ENCODE measurements at places on chromosomes 5 and 9. TPM values are rescaled to one million over a fixed set of nuclear protein-coding genes. Genes with fewer than 3 reads are reported as not detected.

- peak; percentile 45 for DNase-seq
Measured at GRCh38 chr9:100063185-100063584, 35.6 kb downstream of the ERP44 start.

DNA sequence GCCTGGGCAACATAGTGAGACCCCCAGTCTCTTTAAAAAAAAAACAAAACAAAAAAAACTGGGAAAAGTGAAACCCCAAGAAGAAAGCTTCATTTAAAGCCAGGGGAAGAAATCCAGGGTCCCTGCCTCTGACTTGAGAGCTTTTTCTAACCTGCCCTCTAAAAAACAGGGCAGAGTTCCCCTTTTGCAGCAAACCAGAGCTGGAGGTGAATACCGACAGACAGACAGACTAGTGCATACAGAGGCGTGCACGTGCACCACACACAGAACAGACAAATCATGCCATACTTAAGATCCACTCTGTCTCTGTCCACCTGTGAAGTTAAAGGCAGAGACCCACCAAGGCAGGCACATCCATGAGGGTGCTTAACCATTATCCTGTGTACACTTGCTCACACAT is 11.7 kb upstream of the AQP3 start:
- no peak for DNase-seq

GRCh38 chr5:61329550-61330128 is 2.4 kb upstream of the ZSWIM6 start:
- DNase-seq: peak; percentile 61

DNA sequence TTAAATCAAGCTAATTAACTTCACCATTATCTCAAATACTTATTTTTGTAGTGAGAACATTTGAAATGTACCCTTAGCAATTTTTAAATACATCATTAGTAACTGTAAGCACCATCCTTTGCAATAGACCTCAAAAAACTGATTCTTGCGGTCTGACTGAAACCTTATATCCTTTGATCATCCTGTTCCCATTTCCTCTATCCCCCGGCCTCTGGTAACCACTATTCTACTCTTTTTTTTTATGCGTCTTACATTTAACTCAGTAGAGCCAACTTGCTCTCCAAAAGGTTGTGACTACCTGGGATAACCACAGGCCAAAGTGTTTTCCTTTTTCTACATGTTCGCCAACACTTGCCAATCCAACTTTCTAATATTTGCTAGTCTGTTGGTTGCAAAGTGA is 106.1 kb downstream of the IRX1 start:
- DNase-seq: no peak

DNA sequence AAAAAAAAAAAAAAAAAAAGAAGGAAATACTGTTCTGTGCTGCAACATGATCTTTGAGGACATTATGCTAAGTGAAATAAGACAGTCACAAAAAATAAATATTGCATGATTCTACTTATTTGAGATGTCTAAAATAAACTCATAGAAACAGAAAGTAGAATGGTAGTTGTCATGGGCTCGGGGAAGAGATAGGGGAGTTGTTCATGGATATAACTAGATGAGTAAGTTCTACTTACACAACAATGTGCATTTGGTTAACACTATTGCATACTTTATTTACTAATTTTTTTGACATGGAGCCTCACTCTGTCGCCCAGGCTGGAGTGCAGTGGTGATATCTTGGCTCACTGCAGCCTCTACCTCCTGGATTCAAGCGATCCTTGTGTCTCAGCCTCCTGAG is 15.2 kb downstream of the MAML1 start:
- peak; percentile 40 for DNase-seq

DNA sequence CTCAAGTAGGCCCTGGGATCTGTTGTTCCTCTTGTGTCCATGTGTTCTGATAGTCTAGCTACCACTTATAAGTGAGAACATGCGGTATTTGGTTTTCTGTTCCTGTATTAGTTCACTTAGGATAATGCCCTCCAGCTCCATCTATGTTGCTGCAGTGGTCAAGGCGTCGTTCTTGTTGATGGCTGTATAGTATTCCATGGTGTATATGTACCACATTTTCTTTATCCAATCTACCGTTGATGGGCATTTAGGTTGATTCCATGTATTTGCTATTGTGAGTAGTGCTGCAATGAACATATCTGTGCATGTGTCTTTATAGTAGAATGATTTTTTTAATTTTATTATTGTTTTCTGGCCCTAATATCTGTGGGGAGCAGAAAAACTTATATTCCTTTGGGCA is 74.3 kb downstream of the MAT2B start:
- no peak for DNase-seq

GRCh38 chr9:10050016-10050415 is 562.8 kb downstream of the PTPRD start:
- DNase-seq: no peak

DNA sequence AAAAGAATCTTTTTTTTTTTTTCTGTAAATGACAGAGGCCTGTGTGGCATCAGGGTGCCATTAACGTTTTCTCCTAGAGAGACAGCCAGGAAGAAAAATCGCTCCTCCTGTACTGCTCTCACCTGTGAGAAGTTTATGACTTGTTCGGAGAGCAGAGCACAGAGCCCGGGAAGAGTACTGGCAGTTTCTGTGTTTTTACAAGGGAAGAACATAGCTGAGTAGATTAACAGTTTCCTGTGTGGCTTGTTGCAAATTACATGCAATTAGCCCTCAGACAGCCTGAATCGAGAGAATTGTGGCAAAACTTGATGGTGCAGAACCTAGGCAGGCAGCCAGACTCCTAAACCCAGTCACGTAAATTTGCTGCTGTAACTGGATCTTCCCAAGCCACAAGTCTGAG is 32.1 kb downstream of the PRKACG start:
- peak; percentile 25 for DNase-seq

The TAS2R1 gene
- total RNA-seq: 0.32 TPM

GRCh38 chr5:90484540-90484939 is 9.9 kb downstream of the POLR3G start:
- no peak for DNase-seq

DNA sequence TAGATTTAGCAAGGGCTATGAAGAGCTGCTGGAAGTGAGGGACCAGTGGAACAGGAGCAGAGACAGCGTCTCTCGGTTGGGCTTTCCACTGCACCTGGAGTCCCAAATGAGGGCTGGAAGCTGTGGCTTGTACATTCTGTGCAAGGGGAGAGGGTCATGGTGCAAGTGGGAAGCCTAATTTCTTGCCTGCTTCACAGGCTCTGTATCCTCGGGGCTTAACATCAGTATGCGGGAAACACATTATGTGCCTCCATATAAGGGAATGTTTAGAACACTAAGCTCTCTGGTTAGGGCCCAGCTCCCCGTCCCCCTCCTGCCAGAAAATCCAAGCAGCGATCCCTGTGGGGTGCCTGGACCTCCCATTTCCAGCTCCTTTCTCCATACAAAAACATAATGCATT is 89.0 kb upstream of the NIPAL4 start:
- DNase-seq: peak; percentile 79

- DNase-seq: peak; percentile 71
Measured at GRCh38 chr5:160105686-160106360, 13.4 kb downstream of the PWWP2A start.

- no peak for DNase-seq
Measured at GRCh38 chr9:111726949-111727348, 65.5 kb downstream of the GNG10 start.

The POLR1E gene
- total RNA-seq: 29.0 TPM

All from fibroblast of villous mesenchyme (primary cell).